ENCODE measurements at places on chromosomes 7 and 10. TPM values are rescaled to one million over a fixed set of nuclear protein-coding genes. Genes with fewer than 3 reads are reported as not detected.

Gene SEMA3C
- total RNA-seq = 388 TPM

Gene STOX1
- not detected for total RNA-seq

Gene ZFAND4
- 5.8 TPM for total RNA-seq

Gene TRPV6
- not detected for total RNA-seq

Gene GSTO2
- total RNA-seq = 7.1 TPM

Gene DGKI
- 0.89 TPM for total RNA-seq

Gene GGCT
- total RNA-seq = 42.5 TPM

Gene STAMBPL1
- 60.8 TPM for total RNA-seq

Gene IL2RA
- total RNA-seq = not detected

Gene MBL2
- total RNA-seq = not detected

Gene GTF2IRD1
- 25.7 TPM for total RNA-seq

Gene INSIG1
- total RNA-seq = 694 TPM

Gene PRSS37
- total RNA-seq = not detected

Gene CRHR2
- total RNA-seq = not detected
